ENCODE measurements at places on chromosomes 4 and X. TPM values are rescaled to one million over a fixed set of nuclear protein-coding genes. Genes with fewer than 3 reads are reported as not detected.

Gene GPC3
- 5.3 TPM for total RNA-seq

Gene PALLD
- total RNA-seq, result 25.0 TPM

Gene USP17L20
- total RNA-seq, result not detected

Gene FHDC1
- total RNA-seq, result 3.3 TPM

Gene FRAS1
- 7.0 TPM for total RNA-seq

Gene IL1RAPL2
- 12.2 TPM for total RNA-seq

Gene CT45A1
- not detected for total RNA-seq

Data from occipital lobe (tissue), 3 donors.